ENCODE measurements at places on chromosomes 5 and 9.
A peak's percentile ranks its signal among the peaks of the same experiment; 100 is the strongest.

DNA sequence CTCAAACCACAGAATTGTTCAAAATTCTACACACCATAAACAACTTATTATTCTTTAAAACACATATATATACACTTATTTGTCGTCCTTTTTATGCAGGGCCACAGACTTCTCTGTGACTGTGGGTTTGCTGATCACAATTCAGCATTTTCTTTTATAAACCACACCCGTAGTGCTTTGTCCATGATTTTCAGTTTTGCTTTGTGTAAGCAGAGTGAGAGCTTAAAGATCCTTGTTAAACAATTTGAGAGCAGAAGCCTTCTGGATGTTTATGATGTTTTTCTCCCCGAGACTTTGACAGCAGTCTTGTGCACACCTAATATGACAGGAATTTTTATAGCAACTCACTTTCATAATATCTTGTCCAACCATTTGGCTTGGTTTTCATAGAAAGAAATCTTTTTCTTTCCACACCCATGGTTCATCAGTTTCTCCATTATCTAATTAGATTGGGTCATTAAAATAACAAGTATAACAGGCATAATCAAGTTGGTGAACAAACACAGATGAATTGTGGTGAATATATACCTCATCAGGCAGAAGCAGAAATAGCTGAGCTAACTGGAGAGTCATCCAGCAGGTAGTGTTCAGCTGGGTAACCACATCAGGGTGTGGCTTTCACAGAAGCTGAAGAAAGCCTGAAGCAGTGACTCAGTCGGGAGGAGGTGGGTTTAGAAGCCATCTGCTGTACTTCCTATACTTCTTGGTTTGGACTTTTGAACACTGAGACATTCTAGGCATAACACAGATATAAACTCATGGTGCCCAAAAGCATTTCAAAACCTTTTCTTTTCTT, 232.8 kb downstream of the DOCK8 start:
- peak; percentile 15 for DNase-seq

DNA sequence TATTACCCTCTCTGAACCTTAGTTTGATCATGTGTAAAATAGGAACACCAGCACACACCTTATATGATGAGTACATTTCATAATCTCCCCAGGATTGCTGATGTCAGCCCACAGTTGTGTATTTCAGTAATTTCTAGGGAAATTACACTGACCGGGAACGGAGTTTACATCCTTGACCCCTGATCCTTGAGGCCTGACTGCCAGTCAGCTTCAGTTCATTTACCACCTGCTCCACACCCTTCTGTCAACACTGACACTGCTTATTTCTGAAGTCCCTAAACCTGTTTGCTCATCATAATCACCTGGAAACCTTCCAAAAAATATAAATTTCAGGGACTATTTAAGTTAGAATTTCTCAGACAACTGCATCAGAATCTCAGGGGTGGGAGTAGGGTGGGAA, 55.3 kb downstream of the ZNF622 start:
- DNase-seq = no peak

DNA sequence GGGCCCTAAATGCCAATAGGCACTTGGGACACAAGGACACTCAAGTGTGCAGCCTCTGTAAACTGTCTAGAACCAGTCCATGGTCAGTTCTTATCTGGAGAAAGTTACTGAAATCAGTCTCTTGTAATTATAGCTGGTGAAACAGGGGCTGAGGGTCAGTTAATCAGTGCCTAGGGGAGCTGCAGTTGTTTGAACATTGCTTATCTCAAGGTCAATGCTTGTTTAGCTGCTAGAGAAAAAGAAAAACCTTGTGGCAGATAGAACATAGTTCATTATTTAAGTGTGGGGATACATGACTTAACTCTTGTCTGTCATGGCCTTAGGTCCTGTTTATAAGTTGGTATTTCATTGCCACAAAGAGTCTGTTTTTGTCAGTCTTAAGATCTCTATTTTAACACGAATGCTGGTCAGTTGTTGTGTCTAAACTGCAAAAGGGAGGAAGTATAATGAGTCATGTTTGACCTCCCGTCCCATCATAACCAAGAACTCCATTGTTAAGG, 108.0 kb downstream of the STARD4 start:
- no peak for DNase-seq

DNA sequence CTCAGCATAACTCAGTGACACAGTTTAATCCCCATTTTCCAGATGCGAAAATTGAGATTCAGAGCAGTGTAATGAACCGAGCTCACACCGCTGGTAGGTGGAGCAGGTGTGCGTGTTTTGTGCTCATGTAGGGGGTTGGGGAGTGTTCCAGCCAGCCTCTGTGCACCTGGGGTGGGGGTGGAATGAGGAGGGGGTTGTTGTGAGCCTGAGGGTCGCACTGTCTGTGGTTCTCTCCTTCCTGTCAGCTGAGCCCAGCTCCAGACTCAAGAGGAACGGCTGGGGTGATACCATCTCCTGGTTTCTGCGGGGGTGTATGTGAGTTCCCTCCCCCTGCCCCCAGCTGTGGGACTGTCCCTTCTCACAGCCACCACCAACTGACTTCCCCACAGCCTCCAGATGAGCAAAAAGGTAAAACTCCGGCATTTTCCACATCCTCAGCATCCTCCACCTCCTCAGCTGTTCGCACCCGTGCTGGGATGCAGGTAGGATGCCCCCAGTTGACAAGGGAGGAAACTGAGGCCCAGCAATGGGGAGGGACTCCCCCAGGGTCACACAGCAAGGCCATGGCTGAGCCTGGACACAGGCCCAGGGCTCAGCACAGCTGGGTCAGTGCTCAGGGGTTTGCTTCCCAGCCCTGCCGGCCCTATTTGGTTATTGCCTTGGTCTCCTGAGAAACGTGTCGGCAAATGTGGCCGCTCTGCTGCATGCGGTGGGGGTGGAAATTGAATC, 2.1 kb downstream of the SH2D3C start:
- no peak for DNase-seq

DNA sequence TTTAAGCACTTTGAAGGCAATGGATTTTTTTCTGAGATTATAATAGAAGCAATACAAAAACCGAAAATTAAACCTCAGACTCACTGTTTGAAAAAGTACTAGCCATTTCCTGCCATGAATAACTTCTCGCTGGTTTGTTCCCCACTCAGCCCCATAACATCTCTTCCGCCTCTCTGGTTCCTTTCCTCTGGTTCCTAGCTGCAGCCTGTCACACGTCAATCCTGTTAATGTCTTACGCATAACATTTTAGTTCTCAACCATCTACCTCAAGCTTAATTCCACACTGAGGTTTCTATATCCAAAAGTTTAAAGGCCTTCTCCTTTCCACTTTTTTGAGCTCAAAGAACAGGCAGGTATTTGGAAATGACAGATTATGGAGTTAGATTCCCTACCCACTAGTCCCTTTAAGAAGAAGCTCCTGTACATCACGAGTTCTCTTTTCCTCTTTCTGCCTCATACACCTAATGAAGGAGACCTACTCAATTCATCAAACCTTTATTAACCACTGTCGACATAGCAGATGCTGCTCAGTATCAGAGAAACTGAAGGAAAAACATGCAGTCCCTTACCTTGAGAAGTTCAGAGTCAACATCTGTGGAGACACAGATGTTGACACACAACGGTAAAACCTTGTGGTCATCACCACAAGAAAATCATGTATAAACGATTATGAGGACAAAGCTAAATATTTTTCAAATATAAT, 243.0 kb upstream of the PTGER4 start:
- DNase-seq = no peak

- peak; percentile 1 for DNase-seq
Measured at GRCh38 chr9:119221276-119221675, 148.0 kb downstream of the BRINP1 start.
